ENCODE measurements at places on chromosomes 1 and 21.
A peak's percentile ranks its signal among the peaks of the same experiment; 100 is the strongest.

GRCh38 chr1:176542352-176542751, 79.4 kb downstream of the PAPPA2 start:
- DNase-seq = no peak

GRCh38 chr1:212488436-212489283, 55.9 kb downstream of the NENF start:
- peak; percentile 96 for DNase-seq

GRCh38 chr1:99503276-99503747, 142.6 kb upstream of the PALMD start:
- no peak for DNase-seq

DNA sequence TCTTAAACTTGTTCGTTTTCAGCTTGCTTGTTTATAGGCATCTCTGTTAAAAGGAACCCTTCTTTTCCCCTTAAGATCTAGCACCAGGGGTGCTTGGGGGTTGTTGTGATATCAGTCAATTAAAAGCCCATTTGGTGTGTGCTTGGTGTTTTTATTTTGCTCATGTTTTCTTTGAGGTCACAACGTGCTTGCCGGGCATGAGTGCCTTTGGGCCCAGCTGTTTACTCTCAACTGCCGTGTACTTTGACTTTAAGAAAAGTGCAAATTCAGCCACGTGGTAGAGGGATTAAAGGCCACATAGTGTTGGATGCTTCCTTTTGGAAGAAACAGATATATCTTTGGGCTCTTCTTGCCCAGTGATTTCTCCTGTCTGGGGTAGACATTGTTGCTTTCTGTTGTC, 10.5 kb downstream of the ARID1A start:
- DNase-seq = peak; percentile 77

DNA sequence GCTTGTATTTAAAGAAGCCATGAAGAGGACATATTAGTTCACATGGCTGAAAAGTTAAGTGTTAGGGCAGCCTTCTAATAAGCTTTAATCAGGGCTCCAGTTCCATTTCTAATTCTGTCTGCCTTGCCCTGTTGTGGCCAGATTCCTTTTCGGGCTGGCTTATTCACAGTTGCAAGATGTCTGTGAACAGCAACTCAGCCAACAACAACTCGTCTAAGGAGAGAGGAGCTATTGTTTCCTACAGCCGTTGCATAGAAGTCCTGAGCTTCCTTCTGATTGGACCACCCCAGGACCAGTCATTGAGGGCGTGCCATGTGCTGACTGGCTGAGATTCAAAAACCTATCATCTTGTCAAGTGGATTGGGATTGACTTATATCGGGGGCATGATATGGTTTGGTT, 18.6 kb upstream of the COQ8A start:
- DNase-seq = no peak

GRCh38 chr1:15885269-15885668, 37.8 kb downstream of the SPEN start:
- no peak for DNase-seq

Measured in large intestine (tissue), 12 donors.